Osteoblast (primary cell): ENCODE measurements at places on chromosomes 13 and 19. TPM values are rescaled to one million over a fixed set of nuclear protein-coding genes. Genes with fewer than 3 reads are reported as not detected.
A peak's percentile ranks its signal among the peaks of the same experiment; 100 is the strongest.

Gene CLDN10
- not detected in 2 replicates for total RNA-seq

- peak; percentile 50 for DNase-seq
Measured at GRCh38 chr19:32858559-32858958, 11.0 kb downstream of the SLC7A9 start.

DNA sequence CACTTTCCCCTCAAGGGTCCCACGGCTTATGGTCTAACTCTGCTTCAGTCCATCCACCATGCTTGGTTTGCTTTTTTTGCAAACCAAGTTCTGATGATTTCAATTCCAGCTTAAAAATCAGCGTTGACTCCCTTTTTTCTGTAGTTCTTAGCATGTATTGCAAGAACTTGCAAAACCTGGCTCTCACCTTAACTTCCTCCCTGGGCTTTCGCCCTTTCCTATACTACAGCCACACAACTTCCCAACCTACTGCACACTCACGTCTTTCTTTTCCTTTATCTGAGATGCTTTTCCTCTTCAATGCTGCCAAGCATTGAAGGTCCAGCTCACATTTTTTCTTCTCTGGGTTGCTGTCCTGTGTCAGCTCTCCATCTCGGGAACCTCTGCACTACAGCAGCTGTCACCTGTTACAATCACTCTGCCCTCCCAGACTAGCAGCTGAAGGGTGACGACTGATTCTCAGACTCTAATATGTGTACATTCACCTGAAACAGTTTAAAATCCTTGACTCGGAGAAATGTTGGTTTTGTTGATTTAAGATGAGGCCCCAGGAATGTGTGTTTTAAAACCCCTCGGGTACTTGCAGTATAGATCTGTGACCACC lies 143.7 kb downstream of the FREM2 start:
- DNase-seq: no peak

Gene TUBB4A
- not detected in 2 replicates for total RNA-seq

DNA sequence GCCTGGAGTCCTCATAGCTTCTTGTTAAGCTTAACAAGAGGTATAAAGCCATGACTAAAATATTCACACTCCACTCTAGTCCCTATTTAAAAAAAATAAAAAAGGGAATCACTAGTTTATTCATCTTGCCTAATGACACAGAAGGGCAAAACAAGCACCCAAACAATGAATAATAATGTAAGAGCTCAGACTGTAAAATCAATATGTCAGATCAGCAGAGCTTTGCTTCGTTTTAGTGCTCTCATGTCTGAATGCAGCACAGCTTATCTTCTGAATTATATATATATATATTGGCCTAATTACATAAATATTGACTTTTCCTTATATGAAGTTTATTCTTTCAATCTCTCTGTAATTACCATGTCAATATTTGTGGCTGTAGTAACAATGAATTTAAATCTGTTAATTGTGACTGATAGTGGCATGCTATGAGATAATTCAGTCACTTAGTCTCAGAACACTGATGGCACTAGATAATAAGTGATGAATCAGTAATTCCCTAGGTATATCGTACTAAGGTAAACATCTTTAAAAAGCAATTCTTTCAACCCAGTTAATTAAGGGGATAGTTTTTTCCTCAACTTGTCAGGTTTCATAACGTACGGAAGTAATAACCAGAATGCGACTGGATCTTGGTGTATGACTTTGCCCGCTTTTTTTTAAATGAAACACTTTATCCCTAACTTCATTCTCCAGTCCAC lies 361.9 kb upstream of the GPC6 start:
- DNase-seq: no peak

DNA sequence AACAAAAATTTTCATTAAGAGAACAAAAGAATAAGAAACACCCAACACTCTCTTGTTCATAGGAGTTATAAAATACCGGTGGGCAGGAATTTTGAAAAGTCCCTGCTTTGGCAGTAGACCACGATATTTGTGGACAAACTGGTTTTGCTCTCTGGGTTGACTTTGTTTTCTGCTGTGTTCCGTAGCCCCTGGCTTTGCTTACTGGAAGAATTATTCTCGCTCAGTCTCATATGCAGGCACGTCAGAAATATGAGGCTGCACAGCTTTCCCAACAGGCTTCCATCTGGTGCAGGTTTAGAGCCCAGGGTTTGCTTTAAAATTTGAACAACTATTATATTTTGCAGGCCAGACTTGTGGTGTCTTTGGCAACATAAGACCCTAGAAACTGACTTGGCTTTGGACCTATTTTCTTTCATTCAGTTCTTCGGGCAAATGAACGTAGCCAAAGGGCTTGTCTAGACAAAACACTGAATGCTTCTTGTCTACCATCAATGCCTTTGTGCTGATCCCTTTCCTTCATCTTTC lies 2012.6 kb downstream of the PCDH9 start:
- no peak for DNase-seq

DNA sequence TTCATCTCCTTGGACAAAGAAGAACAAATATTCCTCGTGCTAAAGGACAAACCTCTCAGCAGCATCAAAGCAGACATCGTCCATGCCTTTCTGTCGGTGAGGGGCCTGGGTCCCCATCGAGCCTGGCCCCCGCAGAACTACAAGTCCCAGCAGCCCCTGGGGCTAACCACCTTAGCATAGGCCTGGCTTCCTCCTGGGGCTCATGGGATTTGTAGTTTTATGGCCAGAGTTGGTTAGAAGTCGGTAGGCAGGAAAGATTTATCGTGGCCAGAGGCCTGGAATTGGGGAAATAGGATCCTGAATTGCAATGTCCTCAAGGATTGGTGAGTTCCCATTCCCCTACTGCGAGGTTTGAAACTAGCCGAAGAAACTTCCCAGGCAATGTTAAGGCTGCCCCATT lies 19.6 kb downstream of the TMEM150B start:
- peak; percentile 91 for DNase-seq

Gene KLF5
- total RNA-seq: 4.0 and 5.9 TPM in 2 replicates

Gene TMEM86B
- 1.5 and 2.5 TPM in 2 replicates for total RNA-seq

Gene ANGPTL8
- not detected in 2 replicates for total RNA-seq

DNA sequence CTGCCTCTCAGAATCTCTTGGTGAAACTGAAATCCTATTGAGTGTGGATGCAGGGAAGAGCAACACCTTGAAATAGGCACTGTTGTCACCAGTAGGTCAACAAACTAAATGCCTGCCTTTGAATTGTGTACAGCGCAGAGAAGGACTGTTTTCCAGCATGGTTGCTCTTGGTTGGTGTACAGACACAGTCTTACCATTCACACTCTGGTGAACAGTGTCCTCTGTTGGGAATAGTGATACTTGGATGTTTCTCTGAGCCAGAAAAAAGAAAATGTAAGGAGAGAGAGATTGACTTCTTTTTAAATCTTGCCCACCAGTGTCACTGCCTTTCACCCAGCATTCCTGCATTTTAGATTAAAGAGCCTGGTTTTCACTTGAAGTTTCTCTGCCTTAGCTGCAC lies 179.7 kb downstream of the STK24 start:
- DNase-seq: peak; percentile 91

DNA sequence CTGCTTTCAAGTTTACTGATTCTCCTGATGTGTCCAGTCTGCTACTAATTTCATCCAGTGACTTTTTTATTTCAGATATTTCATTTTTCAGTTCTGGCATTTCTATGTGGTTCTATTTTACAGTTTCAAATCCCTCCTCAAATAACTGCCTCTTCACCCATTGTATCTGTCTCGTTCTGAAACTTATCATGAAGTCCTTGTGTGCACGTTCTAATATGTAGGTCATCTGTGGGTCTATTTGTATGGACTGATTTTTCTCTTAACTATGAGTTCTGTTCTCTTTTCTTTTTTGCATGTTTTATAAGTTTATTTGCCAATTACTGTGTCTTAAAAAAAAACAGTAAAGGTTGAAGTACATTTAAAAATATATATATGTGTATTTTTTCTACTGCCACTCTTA lies 43.3 kb downstream of the KCNC3 start:
- DNase-seq: no peak

Gene FBXO17
- 40.9 and 42.7 TPM in 2 replicates for total RNA-seq

- DNase-seq: no peak
Measured at GRCh38 chr19:49498475-49498874, 2.2 kb downstream of the RPS11 start.

Gene ZNF284
- 3.8 and 4.3 TPM in 2 replicates for total RNA-seq

- DNase-seq: peak; percentile 31
Measured at GRCh38 chr19:35774274-35775045, 904 bp upstream of the ARHGAP33 start.

Gene LILRA1
- not detected in 2 replicates for total RNA-seq
